ENCODE measurements at places on chromosomes 11 and 22.

DNA sequence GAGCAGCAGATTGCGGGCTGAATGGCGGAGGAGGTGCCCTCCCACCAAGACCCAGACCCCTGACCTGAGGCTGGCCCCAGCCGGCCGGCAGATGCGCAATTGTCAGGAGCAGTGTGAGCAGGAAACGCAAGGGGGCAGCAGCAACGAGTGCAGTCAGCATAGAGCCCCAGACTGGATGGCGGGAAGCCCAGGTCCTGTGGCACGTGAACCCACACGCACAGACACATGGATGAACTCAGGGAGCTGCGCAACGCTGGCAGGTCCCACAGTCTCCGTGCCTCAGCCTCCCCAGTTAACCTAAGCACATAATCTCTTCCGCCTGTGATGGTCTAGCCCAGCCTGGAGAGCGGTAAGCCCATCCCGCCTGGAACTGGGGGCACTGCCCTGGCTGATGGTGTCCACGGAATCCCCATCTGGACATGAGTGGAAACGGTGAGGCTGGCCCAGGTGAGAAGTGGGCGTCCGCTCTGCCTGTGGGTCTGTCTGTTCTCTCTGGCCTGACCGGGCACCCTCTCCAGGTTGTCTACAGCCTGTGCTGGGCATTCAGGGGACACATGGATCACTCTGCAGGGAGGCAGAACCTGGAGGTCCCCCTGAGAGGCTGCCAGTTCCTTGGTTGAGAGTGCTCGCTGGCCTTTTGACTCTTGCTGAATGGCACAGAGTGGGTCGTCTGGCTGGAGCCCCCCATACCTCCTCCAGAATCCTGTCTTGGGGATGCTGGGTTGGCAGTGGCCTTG is 626 bp upstream of the TBX10 start:
- DNase-seq: peak; percentile 25

- DNase-seq: no peak
Observed at GRCh38 chr22:18966748-18967147, 30.7 kb upstream of the PRODH start.

DNA sequence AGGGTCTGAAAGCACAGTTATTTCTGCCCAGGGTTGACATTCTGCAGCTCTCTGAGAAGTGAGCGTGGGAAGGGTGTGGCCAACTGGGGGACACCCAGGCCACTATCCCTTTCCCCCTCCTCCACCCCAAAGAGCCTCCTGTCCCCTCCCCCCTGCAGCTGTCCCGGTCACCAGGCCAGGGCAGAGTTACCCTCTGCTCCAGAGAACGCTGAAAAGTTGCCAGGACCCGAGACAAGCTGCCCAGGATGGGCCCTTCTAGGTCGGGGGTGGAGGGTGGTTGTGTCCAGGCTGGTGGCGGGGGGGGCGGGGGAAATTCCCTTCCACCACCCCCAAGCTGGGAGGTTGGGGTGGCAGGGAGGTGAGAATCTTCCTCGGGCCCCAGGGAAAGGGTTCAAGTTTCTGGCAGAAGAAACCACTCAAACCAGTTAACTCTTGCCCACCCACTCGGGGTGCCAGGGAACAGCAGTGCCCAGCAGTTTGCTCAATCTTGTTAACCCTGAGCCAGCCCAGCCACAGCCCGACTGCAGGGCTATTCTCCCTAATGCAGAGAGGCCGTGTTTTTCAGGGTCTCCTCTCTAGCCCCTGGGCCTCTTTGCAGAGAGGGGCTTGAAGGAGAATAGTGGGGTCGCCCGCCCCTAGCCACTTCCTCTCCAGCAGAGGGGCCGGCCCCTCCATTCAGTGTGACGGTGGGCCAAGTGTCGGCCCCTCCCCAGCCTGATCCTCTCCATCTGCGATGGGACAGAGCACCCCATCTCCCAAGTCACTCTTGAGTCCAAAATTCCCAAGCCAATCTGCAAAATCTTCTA is 697 bp downstream of the LGALS1 start:
- no peak for DNase-seq

DNA sequence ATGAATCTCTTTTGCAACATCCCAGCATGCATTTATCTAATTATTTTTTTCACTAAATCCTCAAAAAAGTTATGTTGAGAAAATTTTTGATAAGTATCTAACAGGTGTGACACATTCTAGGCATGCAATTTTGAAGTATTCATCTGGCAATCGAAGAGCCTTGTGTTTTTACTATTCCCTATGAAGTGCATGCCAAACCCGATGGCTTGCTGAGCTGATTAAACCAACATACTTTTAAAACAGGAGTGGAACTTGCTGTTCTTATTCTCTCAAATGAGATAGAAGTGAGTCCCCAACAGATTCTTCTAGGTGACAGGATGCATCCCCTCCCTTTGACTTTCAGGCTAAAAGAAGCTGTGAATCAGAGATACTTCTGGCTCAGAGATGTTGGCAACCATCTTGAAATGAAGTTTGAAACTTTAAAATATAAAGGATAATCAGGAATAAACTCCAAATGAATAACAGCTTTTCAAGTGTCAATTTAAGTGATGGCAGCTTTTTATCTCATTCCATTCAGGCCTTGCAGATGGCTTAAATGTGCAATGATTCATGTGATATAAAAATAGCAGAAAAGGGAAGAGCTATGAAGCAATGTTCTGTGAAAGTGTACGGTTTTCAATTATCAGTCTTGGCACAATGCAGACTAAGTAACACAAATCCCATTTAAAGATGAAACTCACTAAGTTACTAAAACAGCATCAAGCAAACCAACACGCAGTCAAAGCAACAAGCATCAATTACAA is 67.7 kb downstream of the APOL5 start:
- DNase-seq: no peak

GRCh38 chr22:43134553-43134952 is 8.6 kb downstream of the MCAT start:
- no peak for DNase-seq

GRCh38 chr11:27603376-27603990 is 96.8 kb downstream of the BDNF start:
- no peak for DNase-seq

GRCh38 chr11:134853992-134854991 is 442.2 kb upstream of the B3GAT1 start:
- no peak for DNase-seq

GRCh38 chr11:13928566-13929251 is 33.8 kb upstream of the SPON1 start:
- DNase-seq: no peak

- no peak for DNase-seq
Observed at GRCh38 chr11:119912229-119912628, 183.2 kb upstream of the NECTIN1 start.

GRCh38 chr11:130404727-130405126 is 23.7 kb downstream of the ADAMTS8 start:
- DNase-seq: no peak

- DNase-seq: no peak
Observed at GRCh38 chr22:33126881-33127280, 68.7 kb upstream of the SYN3 start.

DNA sequence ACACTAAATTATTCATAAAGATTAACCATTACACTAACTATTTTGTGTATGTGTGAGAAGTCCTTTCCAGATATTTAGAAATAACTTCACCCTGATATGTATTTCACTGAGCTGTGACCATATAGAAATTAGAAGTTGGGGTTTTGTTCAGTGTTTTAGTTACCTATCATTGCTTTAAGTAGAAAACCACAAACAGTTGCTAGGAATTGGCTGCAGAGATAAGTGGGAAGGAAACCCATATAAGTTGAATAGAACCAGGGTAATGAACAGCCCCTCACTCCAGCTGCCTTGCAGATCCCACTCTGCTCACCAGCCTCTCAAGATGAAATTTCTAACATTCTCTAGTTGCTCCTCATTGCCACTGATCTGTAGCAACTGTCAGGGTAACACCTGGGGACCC is 10.3 kb downstream of the SRSF8 start:
- DNase-seq: no peak

GRCh38 chr11:8342821-8343681 is 79.4 kb upstream of the LMO1 start:
- no peak for DNase-seq

- DNase-seq: no peak
Observed at GRCh38 chr11:22920939-22921565, 60.8 kb upstream of the CCDC179 start.

DNA sequence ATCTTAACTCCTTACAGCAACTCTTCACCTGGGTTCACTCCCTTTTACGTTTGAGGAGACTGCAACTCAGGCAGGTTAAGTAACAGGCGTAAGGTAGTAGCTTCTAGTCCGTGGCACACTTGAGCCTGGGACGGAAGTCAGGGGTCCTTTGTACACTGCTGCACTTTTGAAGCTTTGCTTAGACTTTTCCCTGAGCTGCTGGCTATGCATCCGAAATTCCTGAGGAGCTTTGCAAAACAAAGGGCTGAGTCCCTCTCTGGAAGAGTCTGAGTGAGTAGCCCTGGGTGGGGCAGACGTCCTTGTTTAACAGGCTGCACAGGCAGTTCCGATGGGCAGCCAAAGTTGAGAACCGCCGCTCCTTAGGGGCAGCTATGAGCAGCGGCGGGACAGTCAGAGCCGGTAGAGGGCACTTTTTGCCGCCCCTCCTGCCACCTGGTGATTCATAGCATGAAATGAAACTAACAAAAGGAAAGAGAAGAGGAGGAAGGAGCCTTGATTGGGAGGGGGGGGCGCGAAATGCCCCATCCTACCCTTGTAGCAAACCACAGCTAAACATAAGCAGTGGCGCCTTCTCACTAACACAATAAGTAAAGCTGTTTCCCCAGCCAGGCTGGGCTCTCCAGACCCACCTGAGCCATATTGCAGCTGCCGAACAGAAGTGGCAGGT is 1.4 kb downstream of the TMEM109 start:
- peak; percentile 19 for DNase-seq

DNA sequence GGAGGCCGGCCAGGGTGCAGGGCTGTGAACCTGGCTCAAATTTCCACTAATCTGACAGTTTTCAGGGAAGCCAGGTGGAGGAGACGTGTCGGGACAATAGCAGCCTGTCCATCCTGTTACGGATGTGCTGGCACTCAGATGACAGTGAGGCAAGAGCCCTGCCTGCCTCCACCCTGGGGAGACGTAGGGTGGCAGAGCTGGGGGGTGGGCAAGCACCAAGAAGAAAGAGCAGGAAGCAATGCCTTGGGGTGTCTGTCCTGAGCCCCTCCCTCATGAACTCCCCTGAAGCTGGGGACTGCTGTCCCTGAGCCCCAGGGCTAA is 10.0 kb upstream of the TRIM29 start:
- DNase-seq: no peak

DNA sequence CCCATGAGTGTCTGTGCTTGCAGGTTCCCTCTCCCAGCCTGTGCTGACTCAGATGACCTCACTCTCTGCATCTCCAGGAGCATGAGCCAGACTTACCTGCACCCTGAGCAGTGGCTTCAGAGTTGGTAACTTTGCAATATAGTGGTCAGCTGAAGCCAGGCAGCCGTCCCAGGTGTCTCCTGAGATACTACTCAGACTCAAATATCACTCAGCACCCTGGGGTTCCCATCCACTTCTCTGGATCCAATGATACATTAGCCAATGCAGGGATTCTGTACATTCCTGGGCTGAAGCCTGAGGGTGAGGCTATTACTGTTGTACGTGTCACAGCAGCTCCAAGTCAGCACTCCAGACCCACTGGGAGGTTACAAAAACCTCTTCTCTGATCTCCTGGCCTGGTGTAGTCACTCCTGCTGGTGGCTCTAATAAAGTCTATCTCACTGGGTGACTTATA is 87.8 kb upstream of the TOP3B start:
- no peak for DNase-seq

DNA sequence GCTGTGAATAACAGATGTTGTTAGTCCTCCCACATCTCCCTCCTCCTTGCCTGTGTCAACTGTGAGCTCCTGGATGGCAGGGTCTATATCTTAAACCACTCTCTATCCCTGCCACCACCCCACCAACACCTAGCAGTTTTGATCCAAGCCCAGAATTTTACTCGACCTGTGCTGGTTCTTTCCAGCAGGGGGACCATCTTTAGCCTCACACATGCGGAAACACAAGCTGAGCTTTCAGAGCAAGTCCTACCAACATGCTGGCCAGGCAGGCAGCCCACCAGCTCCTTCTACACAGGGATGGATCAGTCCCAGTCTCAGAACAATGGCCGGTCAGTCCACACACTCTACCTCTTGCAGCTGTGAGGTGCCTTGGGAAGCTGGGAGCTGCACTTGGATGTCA is 231.5 kb downstream of the NXPE2 start:
- no peak for DNase-seq

DNA sequence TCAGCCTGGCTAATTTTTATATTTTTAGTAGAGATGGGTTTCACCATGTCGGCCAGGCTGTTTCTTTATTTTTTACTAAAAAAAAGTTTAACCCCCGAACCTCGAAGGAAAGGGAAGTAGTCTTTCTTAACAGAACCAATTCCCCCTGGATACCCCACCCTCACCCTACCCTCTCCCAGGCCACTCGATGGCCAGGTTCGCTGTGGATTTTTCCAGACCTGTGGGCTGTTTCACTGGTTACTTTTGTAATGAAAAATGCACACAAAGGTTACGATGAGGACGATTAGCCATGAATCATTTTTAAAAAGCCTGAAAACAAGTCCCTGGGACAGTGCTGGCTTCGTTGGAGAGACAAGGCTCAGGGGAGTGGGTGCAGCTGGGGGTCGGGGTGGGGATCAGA is 2.5 kb downstream of the TSPO start:
- no peak for DNase-seq

GRCh38 chr11:132943706-132944568 is 588.4 kb downstream of the OPCML start:
- DNase-seq: no peak

DNA sequence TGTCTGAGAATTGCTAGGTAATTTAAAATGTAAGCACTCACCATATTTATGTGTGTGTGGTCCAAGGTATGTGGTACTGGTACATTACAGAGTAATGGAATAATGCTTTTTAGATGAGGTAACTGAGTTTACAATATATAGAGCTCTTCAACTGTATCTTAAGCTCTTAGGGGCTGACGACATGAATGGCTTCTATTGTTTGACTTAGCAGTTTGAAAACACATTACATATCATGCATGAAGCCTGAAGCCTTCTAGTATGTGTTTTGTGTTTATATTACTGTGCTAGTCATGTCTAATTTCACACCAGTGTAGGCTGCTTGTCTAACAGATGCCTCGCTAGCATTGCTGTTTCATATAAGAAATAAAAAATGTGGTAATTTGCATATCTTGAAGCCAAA is 37.2 kb downstream of the GAS2 start:
- no peak for DNase-seq

DNA sequence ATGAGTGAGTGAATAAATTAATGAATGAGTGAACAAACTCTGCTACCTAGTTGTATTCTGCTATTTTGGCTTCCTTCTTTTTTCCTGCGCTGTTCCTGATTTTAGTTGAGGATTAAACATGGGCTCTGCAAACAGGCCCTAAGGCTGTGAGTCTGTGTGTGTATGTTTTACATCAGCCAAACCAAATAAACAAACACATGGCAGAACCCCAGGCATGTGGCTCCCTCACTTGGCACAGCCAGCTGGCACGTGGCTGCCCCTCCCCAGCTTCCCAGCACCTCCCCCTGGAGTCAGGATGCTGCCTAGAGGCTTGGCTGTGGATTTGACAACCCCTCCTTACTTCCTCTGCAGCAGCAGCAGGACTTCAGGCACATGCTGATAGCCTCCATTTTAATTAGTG is 593.2 kb downstream of the INSC start:
- DNase-seq: no peak

Data from hematopoietic multipotent progenitor cell treated with erythropoietin and hydrocortisone succinate and interleukin-3 and kit ligand, for 15 days (in vitro differentiated cells).